ENCODE measurements at places on chromosomes 7 and 10.

DNA sequence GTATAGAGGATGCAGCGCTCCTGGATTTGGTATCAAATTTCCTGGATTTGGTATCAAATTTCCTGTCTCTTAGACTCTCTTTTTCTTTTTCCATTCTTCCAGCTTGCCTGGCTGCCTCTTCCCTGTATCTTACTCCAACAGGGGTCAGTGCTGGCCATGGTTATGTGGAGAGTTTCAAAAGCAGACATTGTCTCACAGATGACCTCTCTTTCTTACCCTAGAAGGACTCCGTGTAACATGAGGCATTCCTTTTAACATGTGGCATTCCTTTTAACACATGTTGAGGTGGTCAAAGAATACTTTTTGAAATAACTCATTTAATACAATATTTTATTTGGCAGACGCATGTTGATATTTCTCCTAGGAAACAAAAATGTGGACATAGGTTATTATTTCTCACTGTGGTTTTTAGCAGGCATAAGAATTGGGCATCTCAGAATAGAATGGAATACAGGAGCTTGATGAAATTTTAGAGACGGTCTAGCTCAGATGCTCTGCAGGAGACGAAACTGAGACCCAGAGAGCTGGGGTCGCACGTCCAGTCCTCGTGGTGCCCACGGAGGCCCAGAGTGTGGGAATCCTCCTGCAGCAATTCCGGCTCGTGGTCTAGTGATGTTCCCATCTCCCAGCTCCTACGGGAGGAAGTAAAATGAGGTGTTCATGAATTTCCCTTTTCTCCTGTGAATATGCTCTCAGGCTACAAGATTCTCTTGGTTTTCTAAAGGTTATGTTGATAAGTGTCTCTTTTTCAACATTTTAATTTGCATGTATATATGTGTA, 59.6 kb upstream of the PITRM1 start:
- DNase-seq, result no peak

- no peak for DNase-seq
Observed at GRCh38 chr7:45100761-45101480, 10.6 kb downstream of the TBRG4 start.

DNA sequence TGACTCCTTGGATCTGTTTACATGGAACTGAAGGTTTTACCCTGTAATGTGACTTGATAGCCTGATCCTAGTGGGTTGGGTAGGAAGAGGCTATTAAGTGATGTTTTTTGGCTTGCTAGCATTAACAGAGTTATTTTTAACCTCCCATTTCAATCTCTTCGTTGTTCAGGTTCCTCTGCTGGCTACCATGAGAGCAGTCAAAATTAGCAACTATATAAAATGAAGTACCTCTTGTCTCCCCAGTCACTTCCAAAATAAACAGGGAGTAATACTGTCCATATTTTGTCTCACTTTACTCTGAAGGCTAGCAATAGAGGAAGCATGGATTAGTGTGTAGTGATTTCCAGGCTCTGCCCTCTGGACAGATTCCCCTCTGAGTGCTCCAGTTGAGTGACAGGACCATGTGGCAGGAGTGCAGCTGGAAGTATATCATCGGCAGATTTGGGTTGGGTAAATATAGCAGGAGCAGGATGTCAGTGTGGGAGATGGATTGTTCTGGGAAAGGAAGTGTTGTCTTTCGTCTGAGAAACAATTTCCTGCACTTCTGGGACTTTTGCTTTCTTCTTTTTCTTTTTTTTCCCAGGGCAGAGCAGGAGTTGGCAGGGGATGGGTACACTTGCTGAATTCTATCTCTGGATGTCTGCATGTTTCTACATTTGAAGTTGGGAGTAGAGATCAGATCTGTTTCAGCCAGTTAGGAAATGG, 35.2 kb downstream of the GBF1 start:
- no peak for DNase-seq

GRCh38 chr7:106101726-106102125, 10.4 kb downstream of the SYPL1 start:
- no peak for DNase-seq
